WERI-Rb-1 (cell line): ENCODE measurements at places on chromosomes 1 and 21.

- no peak for DNase-seq
Observed at GRCh38 chr1:230747127-230747730, at the start of gene CAPN9. Gene CAPN9, plus strand, starts transcription at chr1:230747388. Its CDS starts 109 bp downstream, at chr1:230747497.

DNA sequence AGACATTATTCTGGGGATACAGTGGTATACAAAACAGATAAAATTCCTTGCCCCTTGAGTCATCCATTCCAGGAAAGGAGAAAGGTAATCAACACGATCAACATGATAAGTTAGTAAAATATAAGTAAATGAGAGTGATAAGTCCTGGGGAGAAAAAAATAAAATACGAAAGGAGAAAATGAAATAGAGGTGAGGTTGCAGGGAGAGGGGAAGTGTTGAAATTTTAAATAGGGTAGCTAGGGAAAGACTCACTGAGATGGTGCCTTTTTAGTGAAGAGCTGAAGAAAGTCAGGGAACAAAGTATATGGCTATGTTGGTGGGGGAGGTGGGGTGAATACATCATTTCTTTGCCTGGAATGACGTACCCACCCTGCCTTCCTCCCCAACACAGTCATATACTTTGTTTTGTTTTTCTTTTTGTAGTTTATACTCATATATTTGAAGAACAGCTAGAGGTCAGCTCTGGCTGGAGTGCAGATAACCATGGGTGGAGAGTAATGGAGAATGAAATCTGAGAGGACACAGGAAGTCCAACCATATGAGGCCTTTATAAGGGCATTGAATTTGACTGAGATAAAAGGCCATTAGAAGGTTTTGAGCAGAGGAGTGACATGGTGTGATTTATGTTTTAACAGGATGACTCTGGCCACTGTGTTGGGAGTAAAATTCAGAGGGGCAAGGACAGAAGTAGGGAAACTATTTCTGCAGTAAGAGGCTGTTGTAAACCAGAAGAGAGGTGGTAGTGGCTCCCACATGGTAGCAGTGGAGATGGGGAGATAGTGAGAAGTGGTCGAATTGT, 54.8 kb downstream of the OSBPL9 start:
- no peak for DNase-seq

- DNase-seq, result no peak
Observed at GRCh38 chr1:17027900-17028299, 16.2 kb upstream of the ATP13A2 start.

- DNase-seq, result no peak
Observed at GRCh38 chr21:26115899-26116298, 54.7 kb downstream of the APP start.

DNA sequence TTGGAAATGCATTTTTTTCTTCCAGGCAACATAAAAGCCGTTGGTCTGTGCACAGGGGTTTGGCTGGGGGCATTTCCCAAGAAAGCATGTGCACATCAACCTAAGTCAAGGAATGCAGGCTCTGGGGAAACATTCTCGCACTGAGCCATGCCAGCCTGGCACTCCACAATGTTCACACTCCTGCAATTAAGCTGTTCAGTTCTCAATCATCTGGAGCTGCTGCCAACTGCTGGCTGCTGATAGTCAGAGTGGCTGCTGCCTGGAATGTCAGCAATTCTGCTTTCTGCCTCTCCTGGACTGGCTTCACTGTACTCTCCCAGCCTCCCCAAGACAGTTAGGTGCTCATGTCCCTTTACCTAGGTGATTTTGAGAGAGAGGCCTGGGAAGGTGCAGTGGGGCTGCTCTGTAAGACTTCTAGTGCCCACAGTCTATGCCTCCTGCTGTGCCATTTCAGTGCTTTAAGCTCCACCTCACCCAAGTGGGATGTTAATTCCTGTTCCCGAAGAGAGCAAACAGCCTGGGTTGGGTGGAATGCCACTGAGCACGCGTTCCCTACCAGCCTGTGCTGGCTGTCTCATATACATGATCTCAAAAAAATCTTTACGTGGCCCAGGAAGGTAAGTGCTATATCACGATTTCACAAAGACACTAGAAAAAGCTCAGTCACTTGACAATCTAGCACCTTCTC, 131.7 kb downstream of the BRINP2 start:
- DNase-seq, result no peak

DNA sequence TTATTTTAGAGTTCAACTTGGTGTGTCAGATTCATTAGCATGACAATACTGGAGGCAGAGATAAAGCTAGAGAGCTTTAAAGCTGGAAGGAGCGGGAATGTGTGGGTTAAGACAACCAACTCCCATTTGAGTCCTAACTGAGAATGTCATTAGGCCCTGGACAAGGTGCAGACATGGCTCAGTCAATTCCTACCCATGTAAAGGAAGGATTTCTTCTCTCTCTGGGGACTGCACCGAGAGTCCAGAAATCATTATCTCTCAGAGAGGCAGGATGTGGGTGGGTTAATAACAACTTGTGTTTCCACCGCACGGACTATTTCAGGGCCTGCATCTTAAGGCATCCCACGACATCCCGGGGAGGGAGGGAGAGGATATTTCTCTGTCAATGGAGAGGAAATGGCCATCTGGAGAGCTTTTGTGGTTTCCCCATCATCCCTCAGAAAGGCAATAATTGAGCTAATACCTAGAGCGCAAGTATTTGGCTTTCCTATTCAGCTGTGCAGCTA, 46.7 kb upstream of the SARS1 start:
- no peak for DNase-seq

- DNase-seq, result no peak
Observed at GRCh38 chr1:118934706-118935105, 53.4 kb downstream of the TBX15 start.

DNA sequence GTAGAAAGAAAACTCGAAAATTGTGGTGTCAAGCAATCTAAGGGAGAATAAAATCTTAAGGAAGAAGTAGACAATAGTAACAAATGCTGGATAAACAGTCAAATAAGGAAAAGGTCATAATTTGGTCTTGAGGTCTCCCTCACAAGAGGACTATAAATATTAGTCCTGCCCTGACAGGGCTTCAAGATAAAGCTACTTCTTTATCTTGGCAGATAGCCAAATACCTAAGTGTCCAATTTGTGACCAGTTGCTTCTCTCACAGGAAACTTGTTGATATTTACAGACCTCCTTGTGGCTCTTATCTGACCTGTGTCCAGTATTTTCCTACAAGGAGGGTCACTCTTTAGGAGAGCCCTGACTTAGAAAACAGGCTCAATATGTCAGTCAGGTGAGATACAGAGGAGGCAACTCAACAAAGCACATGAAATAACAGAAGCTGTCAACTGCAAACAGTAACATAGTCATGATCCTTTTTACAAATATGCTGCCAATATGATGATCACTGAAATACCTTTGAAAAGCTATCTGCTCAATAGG, 88.8 kb downstream of the TNNI3K start:
- no peak for DNase-seq

DNA sequence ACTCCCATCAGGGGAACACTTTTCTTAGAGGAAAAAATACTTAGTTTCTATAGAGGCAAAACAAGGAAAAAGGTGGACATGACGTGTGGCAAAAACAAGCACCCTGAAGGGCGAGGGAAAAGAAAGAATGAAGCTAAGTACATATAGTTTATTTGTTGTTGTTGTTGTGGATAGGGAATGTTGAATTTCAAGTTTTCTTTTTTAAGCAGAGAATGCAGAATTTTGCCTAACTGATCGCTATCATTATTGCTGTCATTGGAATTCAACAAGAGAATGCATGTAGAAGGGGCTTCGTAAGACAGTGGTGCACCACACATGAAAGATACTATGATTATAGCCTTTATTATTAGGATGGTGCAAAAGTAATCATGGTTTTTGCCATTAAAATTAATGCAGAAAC, 144.0 kb downstream of the LMO4 start:
- DNase-seq, result no peak

GRCh38 chr1:219533280-219533679, 79.6 kb downstream of the ZC3H11B start:
- no peak for DNase-seq

- DNase-seq, result no peak
Observed at GRCh38 chr1:172125812-172126430, 284.6 kb downstream of the DNM3 start.
